ENCODE measurements at places on chromosomes 6 and 20.
A peak's percentile ranks its signal among the peaks of the same experiment; 100 is the strongest.

DNA sequence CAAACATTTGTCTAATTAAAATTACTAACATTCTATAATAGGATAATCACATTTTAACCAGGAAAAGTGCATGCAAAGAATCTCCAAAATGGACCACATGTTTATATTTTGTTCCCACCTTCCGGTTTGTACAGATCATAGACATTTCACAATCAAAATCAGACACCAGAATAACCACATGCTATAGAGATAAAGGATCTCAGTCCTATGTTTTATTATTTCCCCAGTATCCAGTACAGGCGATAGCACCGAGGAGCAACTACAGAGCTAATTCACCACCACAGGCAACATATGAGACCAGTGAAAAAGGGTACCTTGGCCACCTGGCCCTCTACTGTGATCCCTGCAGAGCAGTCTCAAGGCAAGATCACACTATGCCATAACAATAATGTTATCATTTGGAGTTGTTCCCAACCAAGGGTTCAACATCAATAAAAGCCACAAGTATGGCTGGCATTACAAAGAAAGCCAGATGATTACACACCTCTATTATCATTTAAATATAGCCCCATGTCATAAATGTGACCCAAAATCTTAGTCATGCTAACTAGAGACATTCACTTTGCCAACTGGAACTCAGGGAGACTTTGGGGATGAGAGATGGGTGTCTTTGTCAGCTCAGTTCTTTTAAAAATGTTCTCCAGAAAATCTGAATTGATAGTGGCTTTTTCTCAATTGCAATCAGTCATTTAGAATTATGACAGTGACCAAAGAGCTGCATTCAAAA is 46.7 kb downstream of the RALGAPA2 start:
- DNase-seq = no peak

DNA sequence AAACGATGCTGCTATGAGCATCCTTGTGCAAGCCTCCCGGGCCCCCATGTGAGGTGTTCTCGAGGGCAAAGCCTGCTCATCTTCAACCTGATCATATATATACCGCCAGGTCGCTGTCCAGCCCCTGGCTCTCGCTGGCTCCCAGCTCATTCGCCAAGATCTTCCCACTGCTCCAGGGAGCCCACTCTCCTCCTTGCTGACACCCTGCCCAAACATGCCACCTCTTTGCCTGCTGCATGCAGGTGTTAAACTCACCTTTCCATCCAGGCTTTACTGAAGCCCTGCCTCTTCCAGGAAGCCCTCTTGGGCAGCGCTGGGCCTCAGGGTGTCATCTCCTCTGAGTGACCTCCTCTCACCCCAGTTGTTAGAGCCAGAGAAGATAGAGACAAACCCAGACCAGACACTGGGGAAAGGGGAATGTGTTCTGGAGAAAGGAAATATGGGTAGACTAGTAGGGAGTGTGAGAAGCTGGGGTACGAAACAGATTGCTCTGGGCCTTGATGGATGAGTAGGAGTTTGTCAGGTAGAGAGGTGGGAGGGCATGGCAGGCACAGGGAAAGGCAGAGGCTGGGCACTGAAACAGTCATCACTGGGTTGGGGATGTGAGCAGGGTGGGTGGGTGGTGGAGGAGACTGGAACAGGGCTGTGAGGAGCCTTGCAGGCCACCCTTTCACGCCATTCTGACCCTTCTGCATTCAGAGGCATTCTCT is 1.2 kb upstream of the DLGAP4 start:
- DNase-seq = no peak

DNA sequence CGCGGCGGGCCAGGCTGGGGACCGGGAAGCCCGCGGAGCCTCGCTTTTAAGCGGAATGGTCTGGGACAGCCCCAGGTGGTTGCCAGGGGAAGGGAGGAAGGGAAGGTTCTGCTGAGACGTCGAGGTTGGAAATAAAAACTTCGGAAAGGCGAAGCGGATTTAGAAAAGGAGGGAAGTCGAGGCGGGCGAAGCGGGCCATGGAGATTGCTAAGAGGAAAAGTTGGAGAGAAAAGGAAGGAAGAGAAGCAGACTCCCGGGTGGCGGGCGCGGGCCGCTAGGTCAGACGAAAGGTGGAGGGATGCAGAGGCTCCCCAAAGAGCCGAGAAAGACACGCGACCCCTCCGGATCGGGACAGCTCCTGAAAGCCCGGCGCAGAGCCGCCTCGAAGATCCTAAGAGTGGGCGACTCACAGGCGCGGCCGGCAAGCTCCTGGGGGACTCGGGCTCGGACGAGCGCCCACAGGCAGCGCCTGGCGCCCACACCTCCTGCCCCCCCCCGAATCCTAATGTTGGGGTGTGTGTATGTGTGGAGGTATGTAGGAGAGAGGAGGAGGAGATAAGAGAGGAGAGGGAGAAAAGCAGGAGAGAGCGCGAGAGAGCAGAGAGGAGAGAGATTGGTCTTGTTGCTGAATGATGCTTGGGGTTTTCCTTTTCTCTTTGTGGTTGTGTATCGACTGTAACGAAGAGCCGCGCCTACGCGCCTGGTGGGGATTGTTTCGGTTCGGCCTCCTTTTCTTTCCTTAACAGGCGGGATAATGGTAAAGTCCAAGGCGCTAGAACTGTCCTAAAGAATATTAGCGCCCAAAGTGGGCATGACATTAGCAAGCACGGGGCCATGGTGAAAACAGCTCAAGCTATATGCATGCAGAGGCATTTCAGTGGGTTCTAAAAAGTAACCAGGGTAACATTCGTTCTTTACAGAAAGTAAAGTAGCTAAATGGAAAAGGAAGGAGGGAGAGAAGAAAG is 1.5 kb downstream of the TFAP2B start:
- DNase-seq = no peak

DNA sequence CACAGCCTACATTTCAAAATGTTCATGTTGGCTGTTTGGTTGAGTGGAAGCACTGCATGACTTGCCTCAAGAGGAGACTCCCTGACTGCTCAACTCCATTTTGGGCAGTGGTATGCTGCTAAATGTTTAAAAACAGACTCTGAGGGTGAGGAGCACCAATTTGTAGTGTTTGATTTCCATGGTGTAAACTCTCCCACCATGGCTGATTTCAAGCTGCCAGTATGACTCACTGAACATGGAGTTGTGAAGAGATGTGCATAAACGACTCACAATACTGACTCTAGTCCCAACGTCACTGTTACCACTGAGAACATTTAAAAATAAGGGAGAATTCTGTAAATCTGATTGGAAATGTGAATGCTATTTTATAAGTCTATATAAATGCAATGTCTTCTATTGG is 70.4 kb downstream of the BACH2 start:
- no peak for DNase-seq

DNA sequence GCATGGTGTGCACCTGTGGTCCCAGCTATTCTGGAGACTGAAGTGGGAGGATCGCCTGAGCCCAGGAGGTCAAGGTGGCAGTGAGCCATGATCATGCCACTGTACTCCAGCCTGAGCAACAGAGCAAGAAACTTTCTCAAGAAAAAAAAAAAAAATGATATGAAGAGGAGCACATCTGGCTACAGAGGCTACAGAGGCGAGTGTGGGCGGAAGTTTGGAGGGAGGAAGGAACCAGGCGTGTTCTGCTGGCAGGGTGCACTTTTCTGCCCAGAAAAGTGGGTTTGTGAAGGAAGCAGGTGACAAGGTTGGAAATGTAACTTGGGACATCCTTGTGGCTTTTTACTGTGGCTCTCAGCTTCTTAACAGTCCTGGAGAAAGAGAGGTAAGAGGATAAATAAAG is 96.7 kb downstream of the SNX5 start:
- DNase-seq = no peak

DNA sequence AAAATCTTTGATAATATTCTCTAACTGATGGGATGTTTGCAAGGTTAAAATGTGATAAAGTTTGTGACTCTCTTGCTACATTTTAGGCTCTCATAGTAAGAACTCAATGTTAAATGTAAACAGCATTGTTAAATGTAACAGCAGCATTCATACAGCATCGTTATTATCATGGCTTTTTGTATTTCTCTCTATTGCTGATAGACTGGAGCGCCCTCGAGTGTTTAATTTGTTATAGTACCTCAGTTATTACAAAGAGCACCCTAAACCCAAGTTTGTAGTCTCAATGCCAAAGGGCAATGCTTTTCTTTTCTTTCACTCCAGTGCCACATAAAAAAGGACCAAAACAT is 14.9 kb upstream of the TTPAL start:
- no peak for DNase-seq

DNA sequence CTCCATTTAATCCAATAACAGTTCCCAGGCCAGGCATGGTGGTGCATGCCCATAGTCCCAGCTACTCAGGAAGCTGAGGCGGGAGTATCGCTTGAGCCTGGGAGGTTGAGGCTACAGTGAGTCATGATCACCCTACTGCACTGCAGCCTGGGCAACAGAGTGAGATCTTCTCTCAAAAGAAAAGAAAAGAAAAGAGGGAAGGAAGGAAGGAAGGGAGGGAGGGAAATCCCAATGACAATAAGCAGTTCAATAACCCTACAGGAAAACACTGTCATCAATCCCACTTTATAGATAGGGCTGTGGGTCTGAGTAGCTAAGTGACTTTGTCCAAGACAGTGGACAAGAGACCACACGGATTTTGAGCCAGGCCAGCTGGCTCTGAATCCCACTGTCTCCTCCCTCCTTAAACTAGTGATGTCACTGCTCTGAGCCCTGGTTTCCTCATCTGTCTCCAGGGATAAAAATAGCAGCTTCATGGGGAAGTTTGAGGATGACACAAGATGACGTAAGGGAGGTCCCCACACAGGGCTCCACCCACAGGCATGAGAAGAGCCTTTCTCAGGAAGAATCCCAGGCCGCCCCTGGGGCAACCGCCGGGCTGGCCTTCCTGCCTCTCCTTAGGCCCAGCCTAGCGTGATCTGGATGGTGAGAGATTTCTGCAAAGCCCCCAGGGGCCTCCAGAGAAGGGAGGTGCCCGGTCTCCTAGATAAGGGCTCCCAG is 7.2 kb upstream of the TRIB3 start:
- peak; percentile 83 for DNase-seq

DNA sequence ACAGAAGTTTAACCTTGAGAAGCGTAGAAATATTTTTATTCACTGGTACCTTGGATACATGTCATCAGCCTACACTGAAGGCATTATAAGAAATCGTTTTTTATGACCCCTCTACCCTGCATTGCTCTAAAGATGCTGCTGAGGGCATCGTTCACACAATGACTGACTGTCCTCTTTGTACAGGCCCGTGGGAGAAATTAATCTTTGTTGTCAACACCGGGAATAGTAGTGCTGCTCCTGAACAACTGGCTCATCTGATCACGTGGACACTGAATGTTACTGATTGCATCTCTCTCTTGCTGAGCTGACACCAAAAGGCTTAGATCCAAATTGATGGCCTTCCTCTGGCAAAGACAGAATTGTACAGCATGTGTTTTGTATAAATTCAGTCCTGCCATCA is 157.1 kb upstream of the SMLR1 start:
- DNase-seq = no peak

DNA sequence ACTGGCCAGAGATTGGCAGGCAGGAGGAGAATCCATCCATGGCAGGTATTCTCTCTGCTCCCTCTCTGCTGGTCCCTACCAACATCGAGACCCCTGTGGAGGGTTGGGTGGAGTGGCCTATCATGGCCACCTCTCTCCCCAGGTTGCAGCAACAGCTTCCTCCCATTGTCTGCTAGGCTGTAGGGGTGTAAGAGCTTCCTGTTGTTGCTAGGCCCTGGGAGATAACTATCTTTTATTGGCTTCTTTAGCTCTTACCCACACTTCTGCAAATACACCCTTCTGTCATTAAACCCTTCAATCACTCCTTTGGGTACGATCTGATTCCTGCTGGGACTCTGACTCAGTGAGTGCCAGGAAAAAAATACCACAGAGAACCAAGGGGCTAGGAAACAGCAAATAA is 66.6 kb upstream of the FAM184A start:
- no peak for DNase-seq

DNA sequence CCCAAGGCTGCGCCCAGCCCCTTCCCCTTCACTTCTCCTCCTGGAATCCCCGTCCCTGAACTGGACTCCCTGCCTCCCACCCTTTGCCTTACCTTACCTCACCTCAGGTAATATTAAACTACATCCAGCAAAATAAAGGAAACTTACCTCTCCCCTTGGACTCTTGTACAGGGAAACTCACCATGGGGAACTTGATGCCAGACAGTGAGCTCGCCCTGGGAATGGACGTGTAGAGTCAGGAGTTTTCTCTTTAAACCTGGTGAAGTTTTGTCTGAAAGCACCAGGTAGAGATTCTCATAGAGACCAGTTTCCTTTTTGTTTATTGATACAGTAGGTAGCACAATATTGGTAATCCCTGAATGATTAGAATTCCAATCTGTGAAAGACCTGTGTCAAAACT is 544 bp upstream of the HLA-C start:
- no peak for DNase-seq

DNA sequence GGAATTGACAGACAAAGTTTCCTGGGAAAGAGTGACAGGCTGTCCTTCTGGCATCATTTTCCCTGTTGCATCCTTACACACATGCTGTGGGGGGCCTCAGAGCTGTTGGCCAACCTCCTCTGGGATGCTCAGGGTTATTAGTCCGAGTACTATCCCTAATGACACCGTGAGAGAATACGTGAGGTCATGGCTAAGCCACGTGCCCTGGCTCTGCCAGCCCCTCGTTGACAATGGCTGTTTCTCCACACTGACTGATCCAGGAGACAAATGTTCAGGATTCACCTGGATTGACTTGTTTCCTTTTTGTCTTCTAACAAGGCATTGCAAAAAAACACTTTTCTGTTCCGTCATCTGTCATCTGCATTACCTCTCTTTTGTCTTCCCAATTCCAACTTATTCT is 604.6 kb downstream of the TFAP2A start:
- DNase-seq = no peak

DNA sequence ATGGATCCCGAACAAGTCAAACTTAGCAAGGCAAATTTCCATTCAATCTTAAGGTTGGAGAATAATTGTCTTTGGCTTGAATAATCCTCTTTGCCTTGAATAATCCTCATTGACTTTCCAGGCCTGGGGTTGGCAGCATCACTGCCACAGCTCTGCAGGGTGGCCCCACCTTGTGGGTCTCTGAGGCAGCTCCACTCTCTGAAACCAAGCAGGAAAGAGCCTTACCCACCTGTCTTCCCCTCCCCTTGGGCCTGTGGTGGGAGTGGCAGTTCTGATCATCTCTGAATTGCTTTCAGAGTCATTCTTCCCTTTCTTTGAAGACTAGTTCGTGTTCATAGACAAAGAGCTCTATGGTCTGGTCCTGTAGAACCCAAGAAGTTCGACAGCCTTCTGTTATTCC is 47.5 kb downstream of the KCNQ5 start:
- no peak for DNase-seq

DNA sequence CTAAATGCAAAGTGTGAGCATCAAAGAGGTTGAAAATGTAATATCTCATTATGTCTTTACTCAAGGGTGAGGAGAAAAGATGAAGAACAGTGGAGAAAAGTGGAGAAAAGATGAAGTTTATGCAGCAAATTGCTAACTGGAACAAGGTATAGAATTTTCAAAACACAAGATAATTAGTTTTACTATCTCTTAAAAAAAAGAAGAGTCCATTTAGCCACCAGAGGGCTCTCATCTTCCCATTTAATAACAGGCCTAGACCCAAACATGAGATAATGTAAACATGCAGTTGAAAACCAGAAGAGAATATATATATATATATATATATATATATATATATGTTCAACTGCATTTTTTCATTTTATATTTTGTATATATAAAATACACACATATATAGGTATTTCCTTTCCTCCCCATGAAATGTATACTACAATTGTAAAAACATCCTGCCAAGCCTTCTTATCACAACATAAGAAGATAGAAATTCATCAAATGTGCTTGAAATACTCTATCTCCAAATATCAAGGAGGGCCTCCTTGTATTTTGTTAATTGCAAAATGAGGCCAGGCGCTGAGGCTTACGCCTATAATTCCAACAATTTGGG is 78.4 kb downstream of the ADTRP start:
- peak; percentile 56 for DNase-seq

Data from H4 (cell line).